ENCODE measurements at places on chromosomes 1 and 21.
A peak's percentile ranks its signal among the peaks of the same experiment; 100 is the strongest.

GRCh38 chr21:39379986-39380891 is 31.4 kb upstream of the HMGN1 start:
- peak; percentile 72 for DNase-seq
- peak overlapping the region; percentile 52 for H3K4me3 ChIP-seq
- no peaks in the 10 kb centered on the region for H3K36me3 ChIP-seq
- no peaks in the 10 kb centered on the region for H3K4me1 ChIP-seq
- H3K27me3 ChIP-seq = no peaks in the 10 kb centered on the region

DNA sequence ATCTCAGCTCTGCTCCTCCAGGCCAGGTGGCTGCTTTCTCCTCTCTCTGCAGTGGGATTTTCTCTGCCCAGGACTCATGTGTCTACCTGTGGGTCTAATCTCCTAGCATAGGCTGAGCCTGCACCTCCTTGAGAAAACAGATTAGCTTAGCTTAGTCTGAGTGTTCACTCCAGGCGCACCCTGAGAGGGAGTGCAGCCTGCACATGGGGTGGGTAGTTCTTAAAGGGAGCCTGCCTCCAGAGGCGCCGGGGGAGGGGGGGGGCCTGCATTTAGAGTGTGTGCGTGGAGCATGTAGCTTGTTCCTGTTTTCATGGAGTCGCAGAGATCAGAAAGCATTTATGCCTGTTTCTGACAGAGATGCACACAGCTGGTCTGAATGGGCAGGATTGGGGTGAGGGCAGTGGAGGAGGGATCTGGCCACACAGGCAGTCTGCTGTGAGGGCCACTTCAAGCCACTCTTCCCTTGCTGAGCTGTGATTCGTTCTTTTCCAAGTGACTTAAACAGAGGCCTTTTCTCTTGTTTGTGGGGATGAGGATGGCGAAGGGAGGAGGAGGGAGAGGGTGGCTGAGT is 45.2 kb downstream of the GALNT2 start:
- H3K27ac ChIP-seq = no peak overlapping the region
- no peaks in the 10 kb centered on the region for H3K36me3 ChIP-seq
- no peak overlapping the region for H3K4me3 ChIP-seq
- H3K4me1 ChIP-seq = peaks cover 19% of the 10 kb centered on the region
- DNase-seq = no peak

- H3K4me3 ChIP-seq = no peak overlapping the region
- H3K36me3 ChIP-seq = no peaks in the 10 kb centered on the region
- no peak for DNase-seq
- no peaks in the 10 kb centered on the region for H3K27me3 ChIP-seq
- no peak overlapping the region for H3K27ac ChIP-seq
- no peaks in the 10 kb centered on the region for H3K4me1 ChIP-seq
Measured at GRCh38 chr1:89754518-89754917, 66.3 kb upstream of the LRRC8D start.

DNA sequence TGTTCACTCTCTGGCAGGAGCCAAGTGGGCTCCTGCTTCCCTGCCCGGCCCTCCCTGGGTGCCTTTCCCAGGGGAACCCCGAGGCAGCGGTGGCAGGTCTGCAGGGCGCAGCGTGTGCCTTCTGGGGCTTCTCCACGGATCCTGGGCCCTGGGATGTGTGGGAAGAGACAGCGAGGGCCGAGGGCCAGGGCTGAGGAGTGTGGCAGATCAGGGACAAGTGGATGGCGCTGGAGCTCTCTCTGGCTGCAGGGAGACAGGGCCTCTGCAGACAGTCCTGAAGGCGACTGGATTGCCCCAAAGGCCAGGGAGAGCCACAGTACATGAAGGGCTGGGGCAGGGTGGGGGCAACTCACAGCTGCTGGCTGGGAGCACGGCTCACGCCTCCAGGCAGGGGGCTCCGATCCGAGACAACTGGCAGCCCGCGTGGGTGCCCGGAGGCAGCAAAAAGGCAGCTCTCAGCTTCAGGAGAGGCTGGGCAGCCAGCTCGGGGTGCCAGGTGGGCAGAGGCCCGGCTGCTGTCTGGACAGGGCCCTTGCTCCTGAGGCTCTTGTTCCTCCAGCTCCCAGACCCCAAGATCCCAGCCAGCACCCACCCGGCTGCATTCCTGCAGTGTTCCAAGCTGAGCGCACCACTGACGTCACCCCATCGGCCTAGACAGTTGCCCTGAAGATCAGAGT is 16.0 kb downstream of the MORN1 start:
- no peak overlapping the region for H3K27ac ChIP-seq
- no peaks in the 10 kb centered on the region for H3K27me3 ChIP-seq
- H3K4me3 ChIP-seq = no peak overlapping the region
- no peak for DNase-seq
- no peaks in the 10 kb centered on the region for H3K4me1 ChIP-seq

DNA sequence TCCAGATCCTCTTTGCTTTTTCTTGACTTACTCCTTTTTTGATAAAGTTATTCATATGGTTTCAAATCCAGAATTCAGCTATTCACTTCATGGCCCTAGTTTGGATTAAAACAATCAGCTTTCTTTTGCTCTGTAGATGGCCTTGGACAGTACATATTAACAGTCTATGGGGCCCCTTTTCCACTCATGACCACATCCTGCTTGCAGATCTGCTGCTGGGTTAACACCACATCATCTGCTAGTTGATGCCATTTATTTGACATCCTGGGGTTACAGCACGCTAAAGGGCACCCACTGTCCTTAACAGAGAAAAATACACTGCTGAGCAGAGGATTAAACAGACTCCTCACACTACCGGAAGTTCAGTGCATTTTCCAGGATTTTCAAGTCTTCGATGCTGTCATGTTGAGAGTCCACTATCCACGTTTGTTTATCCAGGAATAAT is 941 bp upstream of the IFI16 start:
- no peak for DNase-seq
- 0 out of 2 replicates have a peak, but pooled peaks cover 2% of the 10 kb centered on the region for H3K4me1 ChIP-seq

DNA sequence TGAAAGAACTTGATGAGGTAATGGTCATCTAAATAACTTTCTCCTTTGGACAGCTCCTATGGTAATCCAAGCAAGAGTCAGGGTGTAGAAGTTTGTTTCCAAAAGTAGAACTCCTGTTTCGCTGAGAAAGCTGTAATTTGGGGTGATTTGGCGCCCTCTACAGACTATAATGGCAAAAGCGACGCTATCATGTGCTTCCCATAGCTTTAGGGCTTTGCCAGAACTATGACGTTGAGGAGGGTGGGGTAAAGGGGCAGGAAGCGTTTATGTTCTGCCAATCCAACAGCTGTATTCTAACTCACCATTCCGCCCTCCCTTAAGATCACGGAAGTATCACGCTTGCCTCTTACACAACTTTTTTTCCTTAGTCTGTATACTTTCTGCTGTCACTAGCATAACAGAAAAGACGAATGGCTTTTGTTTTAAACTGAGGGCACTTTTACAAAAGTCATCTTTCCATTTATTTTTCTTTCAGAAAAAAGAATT is at the start of gene FMO4:
Gene FMO4 (plus strand): TSS at position 349 of the 486 bp plus-strand sequence. CDS start 5,643 bp downstream, outside the sequence.
- peak; percentile 91 for DNase-seq
- no peak within 1 kb of the TSS for H3K27ac ChIP-seq
- H3K27me3 ChIP-seq = no peaks in the 10 kb centered on the region

DNA sequence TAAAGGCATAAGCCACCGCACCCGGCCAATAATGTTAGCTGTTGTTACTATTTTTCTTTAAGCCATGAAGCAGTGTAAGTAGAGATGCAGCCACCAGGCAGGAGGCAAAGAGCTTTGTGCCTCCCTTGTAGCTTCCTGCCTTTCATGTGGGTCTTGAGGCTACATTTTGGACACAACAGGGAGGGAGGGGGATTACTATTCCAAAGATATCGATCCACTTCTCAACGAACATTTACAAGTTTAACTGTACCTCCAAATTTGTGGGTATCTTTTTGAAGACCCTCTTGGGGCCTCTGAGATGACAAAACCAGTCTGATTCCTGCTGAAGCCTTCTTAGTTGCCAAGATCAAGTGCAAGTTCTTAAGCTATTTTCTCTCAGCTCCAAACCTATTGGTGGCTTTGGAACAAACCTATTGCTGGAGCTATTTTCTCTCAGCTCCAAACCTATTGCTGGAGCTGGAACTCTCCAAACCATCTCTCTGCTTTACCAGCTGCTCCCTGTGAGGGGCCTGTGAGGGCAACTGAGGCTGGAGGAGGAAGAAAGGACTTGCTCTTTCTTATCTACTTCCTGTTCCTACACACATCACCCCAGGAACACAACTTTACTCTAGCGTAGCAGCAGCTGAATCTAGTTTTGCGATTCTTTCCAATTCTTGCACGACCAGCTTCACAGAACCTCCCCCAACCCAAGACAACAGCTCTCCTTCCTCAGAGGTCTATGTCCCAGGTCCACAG is 16.1 kb upstream of the RCAN3 start:
- H3K4me3 ChIP-seq = no peak overlapping the region
- H3K36me3 ChIP-seq = no peaks in the 10 kb centered on the region
- H3K4me1 ChIP-seq = no peaks in the 10 kb centered on the region
- no peak for DNase-seq

DNA sequence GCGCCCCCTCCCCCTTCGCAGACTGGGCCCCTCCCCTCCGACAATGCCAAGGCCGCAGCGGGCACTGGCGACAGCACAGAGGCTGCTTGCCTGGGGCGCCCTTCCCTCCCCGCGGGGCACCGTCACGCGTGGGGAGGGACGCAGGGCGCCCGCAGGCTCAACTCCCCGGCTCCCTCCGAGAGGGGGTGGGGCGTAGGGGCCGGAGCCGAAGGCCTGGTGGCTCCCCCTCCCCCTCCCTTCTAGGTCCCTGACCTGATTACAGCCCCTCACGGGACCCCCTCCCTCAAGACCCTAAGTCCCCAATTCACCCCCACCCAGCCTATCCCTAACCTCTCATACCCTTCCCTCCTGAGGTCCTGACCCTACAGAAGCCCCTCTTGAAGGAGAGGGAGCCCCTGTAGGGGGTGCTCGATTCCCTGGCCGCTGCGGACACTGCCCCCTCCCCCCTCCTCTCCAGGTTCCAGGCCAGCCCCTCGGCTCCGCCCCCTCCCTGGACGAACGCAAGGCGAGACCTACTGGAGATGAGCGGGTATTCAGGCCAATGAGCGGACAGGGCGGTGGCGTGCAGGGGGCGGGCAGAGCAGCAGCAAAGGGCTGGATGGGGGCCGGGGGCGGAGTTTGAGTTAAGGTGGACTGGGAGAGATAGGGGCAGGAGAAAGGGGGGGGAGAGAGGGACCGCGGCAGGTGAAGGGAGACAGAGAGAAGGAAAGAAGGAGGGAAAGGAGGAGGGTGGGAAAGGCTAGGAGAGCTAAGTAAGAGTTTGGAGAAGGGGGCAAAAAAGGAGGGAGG is 733 bp upstream of the ZBTB7B start:
- H3K4me1 ChIP-seq = peaks cover 4% of the 10 kb centered on the region
- H3K27ac ChIP-seq = no peak overlapping the region
- H3K27me3 ChIP-seq = no peaks in the 10 kb centered on the region
- DNase-seq = peak; percentile 95
- no peaks in the 10 kb centered on the region for H3K36me3 ChIP-seq

Data from iPS DF 6.9 (cell line).